Skin of body (tissue), 3 donors: ENCODE measurements at places on chromosomes 7 and 10. TPM values are rescaled to one million over a fixed set of nuclear protein-coding genes. Genes with fewer than 3 reads are reported as not detected.

The TUBAL3 gene
- 0.20 TPM for total RNA-seq

The PTPRZ1 gene
- 47.6 TPM for total RNA-seq

The ZNF488 gene
- 0.10 TPM for total RNA-seq

The CTNNA3 gene
- total RNA-seq, result 7.1 TPM

The CPA2 gene
- not detected for total RNA-seq

The ABCF2 gene
- 16.7 TPM for total RNA-seq

The VPS37D gene
- total RNA-seq, result 3.6 TPM

The NPY4R2 gene
- 0.49 TPM for total RNA-seq

The ABCC2 gene
- total RNA-seq, result 2.1 TPM

The ITPRID1 gene
- 1.8 TPM for total RNA-seq

The STRIP2 gene
- total RNA-seq, result 1.9 TPM

The SPAM1 gene
- not detected for total RNA-seq
